Forelimb muscle (tissue), 1 donor: ENCODE measurements at places on chromosomes 11 and 22. TPM values are rescaled to one million over a fixed set of nuclear protein-coding genes. Genes with fewer than 3 reads are reported as not detected.

ZBTB16 gene
- 5.3 TPM for polyA plus RNA-seq

GRCh38 chr11:118295815-118296454, 8.6 kb upstream of the CD3E start:
- DNase-seq: no peak

- DNase-seq: no peak
Measured at GRCh38 chr11:35811783-35812182, 132.1 kb upstream of the LDLRAD3 start.

TAF10 gene
- polyA plus RNA-seq: 120 TPM

GRCh38 chr11:103610435-103610834, 426.0 kb upstream of the DDI1 start:
- DNase-seq: no peak

KRTAP5-11 gene
- polyA plus RNA-seq: not detected

DNA sequence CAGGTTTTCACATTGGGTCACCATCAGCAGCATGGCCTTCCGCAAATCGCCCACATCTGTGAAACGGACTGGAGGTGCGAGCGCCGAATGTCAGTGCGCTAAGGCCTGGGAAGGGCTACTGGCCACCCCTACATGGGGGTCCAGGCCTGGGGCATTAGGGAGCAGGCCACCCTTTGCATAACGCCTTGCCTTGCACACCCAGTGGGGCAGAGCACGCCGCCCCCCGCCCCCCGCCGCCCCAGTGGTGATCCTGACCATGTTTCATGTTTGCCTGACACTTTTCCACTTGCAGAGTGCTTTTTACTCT, 2.6 kb downstream of the GRK2 start:
- DNase-seq: no peak

LYVE1 gene
- polyA plus RNA-seq: 66.6 TPM

GRCh38 chr22:42862045-42862734, 5.1 kb upstream of the ARFGAP3 start:
- DNase-seq: no peak

OR5A1 gene
- polyA plus RNA-seq: not detected

MS4A7 gene
- polyA plus RNA-seq: 6.8 TPM

DNA sequence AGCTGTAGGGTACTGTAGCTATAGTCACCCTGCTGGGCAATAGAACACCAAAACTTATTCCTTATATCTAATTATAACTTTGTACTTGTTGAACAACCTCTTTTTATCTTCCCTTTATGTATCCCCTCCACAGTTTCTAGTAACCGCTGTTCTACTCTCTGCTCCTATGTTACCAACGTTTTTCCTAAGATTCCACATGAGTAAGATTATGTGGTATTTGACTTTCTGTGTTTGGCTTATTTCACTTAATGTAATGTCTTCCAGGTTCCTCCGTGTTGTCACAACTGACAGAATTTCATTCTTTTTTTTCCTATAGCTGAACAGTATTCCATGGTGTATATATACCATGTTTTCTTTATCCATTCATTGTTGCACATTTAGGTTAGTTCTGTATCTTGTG, 258.4 kb downstream of the DYNC2H1 start:
- DNase-seq: no peak

DNA sequence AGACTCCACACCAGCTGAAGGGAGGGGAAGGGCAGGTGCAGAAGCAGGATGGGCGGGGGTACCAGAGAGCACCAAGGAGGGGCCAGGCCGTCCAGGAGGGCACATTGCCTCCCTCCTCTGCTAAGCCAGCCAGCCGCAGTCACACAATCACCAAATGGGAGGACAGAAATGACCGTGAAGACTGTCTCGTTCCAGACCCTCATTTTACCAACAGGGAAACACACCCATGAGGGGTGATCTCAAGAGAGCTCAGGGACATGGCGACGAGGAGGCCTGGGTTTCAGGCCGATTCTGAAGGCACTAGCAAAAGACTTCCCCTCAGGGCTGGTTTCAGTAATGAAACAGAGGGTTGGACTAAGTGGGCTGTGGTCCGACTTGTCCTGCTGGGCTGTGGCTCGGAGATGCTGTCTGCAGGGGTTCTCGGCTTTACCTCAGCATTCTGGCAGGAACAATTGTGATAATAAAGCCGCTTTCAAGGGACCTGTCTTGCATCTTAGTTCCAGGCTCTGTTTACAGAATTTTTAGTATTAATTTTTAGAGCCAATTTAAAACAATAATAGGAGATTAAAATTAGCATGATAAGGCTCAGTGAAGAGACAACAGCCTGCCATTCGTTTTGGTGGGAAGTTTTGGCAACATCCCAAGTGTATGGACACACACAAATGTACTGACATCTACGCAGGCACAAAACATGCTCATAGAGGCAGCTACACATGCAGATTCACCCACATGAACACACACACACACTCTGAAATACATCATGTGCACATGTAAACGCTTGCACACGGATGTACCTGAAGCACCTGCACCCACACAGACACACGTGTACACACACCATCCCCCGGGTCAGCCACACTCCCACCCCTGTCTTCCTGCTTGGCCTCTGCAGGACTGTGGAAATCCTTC, 2.0 kb upstream of the B3GAT1 start:
- DNase-seq: no peak

DNA sequence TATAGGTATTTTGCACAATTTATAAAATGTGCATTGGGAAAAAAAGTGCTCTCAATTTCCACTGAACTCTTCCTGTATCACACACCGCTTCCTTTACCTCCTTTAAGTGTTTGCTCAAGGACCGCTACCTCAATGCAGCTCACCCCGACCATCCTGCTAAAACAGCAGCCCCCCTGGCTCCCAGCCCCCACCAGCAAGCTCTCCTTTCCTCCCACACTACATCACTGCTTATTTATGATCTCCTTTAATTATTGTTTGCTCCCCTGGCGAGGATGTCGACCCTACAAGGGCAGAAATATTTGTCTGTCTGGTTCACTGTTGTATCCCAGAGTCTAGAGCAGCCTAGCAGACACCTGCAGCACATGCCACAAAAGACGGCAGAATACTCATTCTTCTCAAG, 10.0 kb downstream of the SHANK2 start:
- DNase-seq: no peak

GRCh38 chr11:25876456-25876965, 455.4 kb upstream of the ANO3 start:
- no peak for DNase-seq

KRTAP5-1 gene
- 2.5 TPM for polyA plus RNA-seq

RGL4 gene
- polyA plus RNA-seq: 1.2 TPM

DNA sequence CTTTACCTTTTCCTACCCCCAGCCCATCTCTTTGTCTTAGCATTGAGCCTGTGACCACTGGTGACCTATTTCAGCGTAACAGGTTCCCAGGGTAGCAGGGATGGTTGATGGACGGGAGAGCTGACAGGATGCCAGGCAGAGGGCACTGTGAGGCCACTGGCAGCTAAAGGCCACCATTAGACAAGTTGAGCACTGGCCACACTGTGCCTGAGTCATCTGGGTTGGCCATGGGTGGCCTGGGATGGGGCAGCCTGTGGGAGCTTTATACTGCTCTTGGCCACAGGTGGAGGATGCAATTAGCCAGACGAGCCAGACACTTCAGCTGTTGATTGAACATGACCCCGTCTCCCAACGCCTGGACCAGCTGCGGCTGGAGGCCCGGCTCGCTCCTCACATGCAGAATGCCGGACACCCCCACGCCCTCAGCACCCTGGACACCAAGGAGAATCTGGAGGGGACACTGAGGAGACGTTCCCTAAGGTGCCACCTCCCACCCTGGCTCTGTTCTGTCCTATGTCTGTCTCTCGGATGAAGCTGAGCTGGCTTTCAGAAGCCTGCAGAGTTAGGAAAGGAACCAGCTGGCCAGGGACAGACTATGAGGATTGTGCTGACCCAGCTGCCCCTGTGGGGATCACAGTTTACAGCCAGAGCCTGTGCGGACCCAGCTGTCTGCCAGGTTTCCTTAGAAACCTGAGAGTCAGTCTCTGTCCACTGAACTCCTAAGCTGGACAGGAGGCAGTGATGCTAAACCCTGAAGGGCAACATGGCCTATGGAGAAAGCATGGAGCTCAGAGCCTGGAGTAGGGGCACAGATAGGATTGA, 29.8 kb downstream of the PIK3IP1 start:
- no peak for DNase-seq

DNA sequence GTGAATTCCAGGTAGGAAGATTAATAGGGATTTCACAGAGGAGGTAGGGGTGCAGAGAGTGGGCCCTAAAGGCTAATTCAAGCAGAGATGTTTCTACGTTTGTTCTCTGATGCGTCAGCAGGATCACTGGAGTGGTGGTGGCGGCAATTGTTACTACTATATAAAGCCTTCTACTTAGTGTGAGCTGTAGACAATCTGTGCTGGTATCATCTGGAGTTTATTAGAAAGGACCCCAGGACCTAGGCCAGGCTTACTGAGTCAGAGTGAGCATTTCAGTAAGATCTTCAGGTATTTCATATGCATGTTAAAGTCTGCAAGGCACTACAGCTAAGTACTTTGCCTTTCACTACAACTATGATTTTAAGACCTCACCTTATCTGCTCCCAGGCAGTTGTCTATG, 59.5 kb downstream of the USP35 start:
- no peak for DNase-seq

GRCh38 chr22:27133681-27134314, 476.4 kb downstream of the MIAT start:
- DNase-seq: no peak

CYTH4 gene
- polyA plus RNA-seq: 5.2 TPM

- DNase-seq: peak; percentile 19
Measured at GRCh38 chr11:5123802-5124521, 14.2 kb downstream of the OR52A5 start.

FGF4 gene
- 12.0 TPM for polyA plus RNA-seq

DNA sequence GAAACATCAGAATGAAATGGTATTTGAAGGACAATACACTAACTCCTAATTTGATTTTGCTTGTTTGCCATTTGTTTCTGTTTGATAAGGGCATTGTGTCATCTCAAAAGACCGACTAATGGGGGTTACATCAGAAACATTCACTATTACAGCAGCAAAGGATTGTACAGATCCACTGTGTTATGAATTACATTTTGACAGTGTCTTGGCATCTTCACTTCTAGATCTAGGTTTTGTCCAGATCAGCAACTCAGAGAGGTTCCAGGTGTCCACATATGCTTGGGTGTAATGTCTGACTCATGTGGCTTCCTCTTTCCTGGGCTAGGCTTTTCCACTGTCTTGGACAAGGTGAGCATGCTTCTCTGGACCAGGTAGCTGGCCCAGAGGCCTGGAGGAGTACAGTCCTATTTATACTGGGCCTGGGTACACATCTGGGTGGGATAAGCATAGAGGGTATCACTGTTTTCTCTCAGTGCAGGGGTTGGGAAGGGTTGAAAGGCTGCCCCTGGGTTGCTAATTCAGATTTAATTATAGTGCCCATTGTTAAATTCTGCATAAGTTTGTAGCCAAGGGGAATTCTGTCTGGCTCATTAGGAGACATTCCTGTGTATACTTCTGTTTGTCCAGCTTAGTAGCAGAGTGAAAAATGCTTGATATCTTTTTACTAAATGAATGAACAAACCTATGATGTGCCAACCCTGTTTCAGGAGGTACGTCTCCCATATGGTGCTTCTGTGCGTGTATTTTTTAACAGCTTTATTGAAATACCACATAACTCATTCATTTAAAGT, 23.8 kb downstream of the DDI1 start:
- DNase-seq: no peak

ELFN2 gene
- polyA plus RNA-seq: 1.4 TPM

DNA sequence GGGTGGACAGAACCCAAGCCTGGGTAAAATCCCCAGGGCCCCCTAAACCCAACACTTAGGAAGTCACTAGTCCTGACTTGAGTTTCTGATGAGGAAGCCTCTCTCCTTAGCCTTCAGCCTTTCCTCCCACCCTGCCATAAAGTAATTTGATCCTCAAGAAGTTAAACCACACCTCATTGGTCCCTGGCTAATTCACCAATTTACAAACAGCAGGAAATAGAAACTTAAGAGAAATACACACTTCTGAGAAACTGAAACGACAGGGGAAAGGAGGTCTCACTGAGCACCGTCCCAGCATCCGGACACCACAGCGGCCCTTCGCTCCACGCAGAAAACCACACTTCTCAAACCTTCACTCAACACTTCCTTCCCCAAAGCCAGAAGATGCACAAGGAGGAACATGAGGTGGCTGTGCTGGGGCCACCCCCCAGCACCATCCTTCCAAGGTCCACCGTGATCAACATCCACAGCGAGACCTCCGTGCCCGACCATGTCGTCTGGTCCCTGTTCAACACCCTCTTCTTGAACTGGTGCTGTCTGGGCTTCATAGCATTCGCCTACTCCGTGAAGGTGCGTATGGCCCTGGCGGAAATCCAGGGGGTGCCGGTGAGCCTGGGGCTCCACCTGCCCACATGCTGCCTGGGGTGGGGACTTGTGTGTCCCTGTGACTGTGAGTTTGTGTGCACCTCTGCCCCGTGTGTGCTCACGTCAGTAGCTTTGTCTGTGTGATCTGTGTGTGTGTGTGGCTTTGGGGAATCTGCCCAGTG, at the start of gene IFITM1:
TSS of gene IFITM1 (plus strand) at position 254 of the 767 bp plus-strand sequence. CDS start at position 385, 131 bp downstream.
- no peak for DNase-seq

FEN1 gene
- 11.7 TPM for polyA plus RNA-seq

GRCh38 chr11:114066046-114066648, 6.6 kb downstream of the ZBTB16 start:
- DNase-seq: no peak

ALX4 gene
- polyA plus RNA-seq: 2.4 TPM

DNA sequence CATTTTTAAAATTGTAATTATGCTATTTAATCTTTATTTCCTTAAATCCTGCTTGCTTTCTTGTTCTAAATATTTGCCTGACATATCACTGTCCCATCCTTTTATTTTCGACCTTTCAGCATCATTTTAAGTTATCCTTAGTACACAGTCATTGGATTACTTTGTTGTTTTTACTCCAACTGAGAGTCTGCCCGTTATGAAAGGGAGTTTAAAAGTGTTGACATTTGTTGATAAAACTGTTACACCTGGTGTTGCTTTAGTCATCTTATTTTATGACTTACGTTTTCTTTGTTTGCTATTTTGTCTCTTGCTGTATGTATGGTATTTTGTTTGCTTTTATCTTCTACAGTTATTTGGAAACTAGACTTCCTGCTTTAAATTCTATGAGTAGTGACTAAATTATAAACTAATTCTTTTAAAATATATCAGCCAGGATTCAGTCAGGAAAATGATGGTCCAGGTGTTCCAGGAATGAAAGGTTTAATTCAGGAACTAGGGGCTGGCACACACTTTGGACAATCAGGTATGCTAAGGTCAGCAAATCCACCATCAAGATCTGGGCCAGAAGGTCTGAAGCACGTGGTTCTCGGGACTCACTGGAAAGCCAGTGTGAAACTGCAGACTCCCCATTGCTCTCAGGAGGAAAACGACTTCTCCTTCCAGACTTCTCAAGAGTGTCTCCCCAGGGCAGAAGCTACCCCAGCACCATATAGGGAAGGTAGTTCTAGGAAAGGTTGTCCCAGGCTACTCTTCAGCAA, 86.0 kb downstream of the RASSF10 start:
- no peak for DNase-seq

H19 gene
- polyA plus RNA-seq: 12,528 TPM

DNA sequence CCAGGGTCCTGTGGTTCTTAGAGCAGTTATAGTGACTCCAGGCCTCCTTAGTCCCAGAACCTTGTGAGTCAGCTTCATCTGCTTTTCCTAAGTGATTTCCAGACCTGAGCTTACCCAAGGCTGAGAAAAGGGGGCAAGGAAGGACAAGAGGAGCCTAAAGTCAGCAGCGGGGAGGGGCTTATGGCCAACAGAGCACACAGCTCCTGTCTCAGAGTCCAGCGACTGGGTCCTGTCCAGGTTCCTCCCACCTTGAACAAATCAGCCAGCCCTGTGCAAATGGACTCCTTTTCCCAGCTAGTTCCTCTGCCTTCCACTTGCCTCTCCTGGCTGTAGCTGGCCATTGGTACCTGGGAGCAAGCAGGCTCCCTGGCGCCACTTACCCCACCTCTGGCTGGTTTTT, 10.9 kb downstream of the BACE1 start:
- no peak for DNase-seq
